ENCODE measurements at places on chromosomes 1 and 21. TPM values are rescaled to one million over a fixed set of nuclear protein-coding genes. Genes with fewer than 3 reads are reported as not detected.

VHLL gene
- total RNA-seq: not detected

LCE1B gene
- total RNA-seq: not detected

S100A14 gene
- 813 TPM for total RNA-seq

RNU1-4 gene
- total RNA-seq: under 0.01 TPM

FMOD gene
- 1.5 TPM for total RNA-seq
